ENCODE measurements at places on chromosomes 3 and 15.

DNA sequence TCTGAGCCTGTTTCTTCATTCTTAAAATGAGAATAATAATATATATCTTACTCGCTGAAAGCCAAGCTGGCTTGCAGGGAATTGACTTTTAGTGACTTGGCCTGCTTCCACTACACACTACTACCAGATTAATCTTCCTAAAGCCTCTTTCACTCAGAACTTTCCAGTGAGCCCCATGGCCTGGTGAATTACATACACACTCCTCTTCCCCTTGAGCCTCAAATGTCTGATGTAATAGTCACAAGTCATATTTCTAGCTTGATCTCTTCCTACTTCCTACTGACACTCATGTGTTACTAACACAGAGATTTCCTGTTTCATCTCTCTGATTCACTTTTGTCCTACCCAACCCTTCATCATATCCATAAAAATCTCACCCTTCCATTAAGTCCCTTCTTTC lies 82.7 kb upstream of the SOX2 start:
- DNase-seq, result peak; percentile 69

- DNase-seq, result peak; percentile 64
Measured at GRCh38 chr3:98741121-98741716, 21.9 kb upstream of the ST3GAL6 start.

- no peak for DNase-seq
Measured at GRCh38 chr3:113293348-113293747, 82.0 kb downstream of the BOC start.

DNA sequence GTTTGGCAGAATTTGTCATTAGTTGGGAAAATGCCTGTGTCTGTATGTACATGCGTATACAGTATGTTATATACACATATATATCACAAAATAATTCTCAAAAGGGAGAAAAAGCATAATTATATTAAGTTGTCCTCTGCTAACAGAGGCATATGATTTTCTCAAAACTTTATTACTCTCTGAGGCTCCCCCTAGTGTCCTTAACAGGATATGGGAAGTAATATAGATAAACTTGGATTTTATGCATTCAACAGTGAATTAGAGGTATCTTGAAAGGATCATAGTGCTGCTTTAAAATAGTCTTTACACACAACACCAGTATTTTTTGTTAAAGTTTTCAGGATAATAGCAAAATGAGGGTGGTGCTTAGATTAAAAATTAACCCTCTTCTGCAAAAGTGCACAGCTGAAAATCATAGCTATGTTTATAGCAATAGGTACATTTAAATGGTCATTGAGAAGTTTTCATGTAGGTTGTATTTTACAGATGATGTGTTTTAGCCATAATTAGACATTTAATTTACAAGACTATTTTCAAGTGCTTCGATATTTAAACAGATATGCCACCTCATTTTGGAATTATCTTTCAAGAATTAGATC lies 454.0 kb upstream of the ROBO2 start:
- peak; percentile 34 for DNase-seq

- DNase-seq, result no peak
Measured at GRCh38 chr15:52052066-52052935, 33.3 kb downstream of the MAPK6 start.

DNA sequence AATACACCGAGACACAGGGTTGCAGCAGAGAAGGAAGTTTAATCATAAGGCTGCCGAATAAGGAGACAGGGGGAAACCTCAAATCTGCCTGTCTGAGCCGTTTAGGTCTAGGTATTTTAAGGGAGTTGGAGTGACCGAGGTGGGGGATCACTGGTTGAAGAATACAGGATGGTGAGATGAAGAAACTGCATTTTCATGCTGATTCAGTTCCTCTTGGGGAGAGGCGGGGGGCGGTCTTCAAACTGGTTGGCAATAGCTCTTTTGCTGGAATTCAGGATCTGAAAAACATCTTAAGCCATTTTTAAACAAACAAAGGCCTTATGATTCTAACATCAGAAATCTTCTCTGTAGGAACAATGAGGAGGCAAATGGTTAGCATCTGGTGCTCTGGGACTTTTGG lies 699.5 kb upstream of the CFAP20DC start:
- DNase-seq, result no peak

- DNase-seq, result no peak
Measured at GRCh38 chr3:172919297-172919683, 168.8 kb downstream of the ECT2 start.

- DNase-seq, result no peak
Measured at GRCh38 chr3:116871905-116872304, 162.3 kb downstream of the TUSC7 start.

DNA sequence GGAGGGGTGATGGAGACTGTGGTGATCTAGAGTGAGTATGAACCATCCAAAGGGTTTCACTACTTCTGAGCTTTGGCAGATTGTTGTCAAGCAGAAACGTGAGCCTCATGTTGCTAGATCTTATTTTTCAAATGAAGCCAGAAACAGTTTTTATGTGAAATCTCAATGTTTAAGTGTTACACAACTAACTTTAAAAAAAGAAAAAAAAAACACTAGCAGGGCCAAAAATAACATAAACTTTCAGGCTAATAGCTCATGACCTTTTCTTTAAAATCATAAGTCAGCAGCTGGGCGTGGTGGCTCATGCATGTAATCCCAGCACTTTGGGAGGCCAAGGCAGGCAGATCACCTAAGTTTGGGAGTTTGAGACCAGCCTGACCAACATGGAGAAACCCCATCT lies 2.1 kb upstream of the HTR3D start:
- no peak for DNase-seq

DNA sequence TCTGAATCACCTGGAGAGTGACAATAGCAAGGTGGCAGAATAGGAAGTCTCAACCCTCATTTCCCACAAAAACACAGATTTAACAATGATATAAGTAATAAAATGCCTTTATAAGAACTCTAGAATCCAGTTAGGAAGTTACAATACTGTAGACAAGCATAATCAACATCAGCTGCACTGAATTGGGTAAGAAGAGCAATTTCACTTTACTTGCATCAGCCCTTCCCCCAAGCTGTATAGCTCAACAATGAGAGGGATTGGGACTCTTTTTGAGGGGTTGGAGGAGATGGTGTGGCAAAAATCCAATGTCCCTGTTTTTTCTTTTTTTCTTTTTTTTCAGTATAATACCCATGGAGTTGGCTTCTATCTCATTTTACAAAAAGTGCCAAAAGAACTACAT lies 63.1 kb downstream of the SERP1 start:
- no peak for DNase-seq

DNA sequence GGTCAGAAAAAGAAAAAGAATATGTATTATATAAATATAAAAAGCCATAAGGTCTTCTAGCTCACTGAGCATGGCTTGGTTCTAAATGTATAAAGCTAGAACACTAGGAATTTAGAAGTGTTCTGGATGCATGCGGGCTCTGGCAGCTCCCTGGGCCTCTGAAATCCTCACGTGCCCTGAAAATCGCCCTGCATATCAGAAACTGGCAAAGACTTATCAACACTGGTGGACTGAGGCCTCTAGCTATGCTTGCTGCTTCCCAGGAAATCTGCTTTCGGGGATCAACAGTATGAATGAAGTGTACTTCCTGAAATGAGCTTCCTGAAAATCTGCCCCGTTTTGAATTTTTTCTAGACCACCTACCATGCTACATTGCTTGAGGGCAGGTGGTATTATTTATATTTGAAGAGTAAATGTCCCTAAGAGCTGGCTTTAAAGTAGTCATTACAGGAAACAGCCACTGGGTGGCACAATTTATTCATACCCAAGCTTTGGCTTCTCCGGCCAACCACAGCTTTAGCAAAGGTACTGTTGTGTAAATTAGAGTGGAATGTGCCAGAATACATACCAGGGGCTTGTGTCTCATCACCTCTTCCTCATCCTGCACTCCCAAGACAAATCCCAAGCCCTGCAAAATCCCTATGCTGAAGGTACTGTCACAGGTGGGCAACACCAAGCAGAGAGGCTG lies 17.7 kb downstream of the CRTAP start:
- DNase-seq, result peak; percentile 68

DNA sequence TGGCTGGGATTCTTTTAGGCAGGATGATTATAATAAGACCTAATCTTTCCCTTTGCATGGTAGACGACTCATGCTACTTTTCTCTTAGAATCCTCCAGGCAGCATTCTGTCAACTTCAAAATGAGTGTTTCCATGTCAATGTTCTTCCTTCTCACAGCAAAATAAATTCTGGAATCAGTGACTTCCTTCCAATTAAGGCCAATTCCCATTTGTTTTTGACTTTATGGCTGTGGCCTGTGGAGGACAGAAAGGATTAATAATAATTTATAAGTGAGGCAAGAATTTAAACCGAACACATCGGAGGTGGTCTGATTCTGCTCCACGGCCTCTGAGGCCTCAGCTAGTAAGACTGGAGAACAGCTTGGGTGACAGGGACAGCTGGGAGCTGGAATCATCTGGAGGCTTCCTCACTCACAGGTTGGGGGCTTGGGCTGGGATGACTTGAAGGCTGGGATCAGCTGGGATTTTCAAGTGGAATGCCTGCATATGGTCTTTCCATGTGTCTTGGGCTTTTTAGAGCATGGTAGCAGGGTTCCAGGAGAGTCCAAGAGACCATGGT lies 241.8 kb upstream of the MCTP2 start:
- DNase-seq, result peak; percentile 11

- no peak for DNase-seq
Measured at GRCh38 chr15:73870700-73871408, 2.5 kb upstream of the TBC1D21 start.

GRCh38 chr3:171013822-171014748 lies 12.4 kb downstream of the SLC2A2 start:
- DNase-seq, result no peak

DNA sequence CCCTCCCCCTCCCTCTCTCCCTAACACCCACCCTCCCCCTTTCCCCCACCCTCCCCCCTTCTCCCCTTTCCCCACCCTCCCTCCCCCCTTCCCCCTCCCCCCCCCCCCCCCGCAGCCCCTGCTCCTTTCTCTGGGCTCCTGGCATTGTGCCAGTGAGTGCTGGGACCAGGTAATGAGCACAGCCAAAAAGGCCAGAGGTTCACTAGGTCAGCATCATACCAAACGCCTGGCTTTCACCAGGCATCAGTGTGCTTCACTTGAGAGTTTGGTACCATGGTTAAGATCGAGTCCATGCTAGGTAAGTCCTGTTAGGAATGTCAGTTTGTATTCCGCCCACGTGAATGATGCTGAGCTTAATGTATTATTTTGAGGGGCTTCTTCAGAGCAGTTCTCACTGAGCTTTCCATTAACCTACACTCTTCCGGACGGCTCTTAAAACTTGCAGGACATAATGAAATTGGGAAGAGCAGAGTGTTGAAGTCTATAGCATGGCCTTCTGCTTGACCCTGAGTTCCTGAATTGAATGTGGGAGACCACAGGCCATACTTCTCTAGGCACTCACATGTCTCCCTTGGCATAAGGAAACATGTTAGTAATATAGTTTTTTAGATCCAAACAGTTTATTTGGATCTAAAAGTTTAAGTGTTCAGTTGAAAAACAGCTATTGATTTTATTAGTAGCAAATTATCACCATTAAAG lies 45.6 kb downstream of the SENP2 start:
- no peak for DNase-seq

- DNase-seq, result peak; percentile 88
Measured at GRCh38 chr3:124887177-124887931, at the start of gene ITGB5. ITGB5 (minus strand) TSS chr3:124887365; CDS start chr3:124887000, 365 bp downstream.

GRCh38 chr3:128462341-128462910 lies 4.3 kb downstream of the DNAJB8 start:
- no peak for DNase-seq

DNA sequence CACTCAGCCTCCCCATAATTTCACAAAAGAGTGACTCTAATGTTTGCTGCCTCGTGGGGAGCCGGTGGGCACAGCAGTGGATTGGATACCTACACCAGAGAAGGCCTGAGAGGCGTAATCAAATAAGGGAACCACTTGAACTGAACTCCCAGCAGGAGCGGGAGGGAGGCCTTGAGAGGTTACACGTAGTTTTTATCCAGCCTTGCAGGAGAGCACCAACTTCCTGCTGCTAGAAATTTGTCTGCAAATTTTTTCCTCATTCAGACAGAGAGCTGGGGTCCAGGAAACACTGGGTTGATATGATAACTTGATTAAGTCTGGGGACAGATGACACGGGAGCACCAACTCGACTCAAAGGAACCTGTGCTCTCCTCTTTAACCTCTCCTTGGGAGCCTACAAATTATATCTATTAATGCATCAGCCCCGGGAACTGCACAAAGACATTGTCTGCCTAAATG lies 69.8 kb downstream of the HES1 start:
- DNase-seq, result no peak

- peak; percentile 53 for DNase-seq
Measured at GRCh38 chr15:38349251-38349650, 96.6 kb downstream of the SPRED1 start.

DNA sequence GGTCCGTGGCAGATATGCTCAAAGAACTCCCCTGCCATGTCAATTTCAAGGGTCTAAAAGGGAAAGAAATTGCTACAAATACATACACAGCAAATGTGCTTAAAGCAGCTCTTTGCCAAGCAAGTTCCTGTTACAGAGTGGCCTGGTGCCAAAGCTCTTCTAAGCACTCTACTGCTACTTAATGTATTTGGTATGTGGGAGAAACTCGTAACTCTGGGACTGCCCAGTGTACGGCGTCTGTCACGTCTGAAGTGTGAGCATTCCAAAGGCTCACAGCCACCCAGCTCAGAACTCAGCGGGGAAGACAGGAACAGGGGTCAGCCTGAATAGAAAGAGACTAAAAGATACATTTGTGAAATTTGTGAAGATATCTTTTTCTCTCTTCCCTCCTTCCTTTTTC lies 54.6 kb downstream of the RBMS3 start:
- peak; percentile 100 for DNase-seq

DNA sequence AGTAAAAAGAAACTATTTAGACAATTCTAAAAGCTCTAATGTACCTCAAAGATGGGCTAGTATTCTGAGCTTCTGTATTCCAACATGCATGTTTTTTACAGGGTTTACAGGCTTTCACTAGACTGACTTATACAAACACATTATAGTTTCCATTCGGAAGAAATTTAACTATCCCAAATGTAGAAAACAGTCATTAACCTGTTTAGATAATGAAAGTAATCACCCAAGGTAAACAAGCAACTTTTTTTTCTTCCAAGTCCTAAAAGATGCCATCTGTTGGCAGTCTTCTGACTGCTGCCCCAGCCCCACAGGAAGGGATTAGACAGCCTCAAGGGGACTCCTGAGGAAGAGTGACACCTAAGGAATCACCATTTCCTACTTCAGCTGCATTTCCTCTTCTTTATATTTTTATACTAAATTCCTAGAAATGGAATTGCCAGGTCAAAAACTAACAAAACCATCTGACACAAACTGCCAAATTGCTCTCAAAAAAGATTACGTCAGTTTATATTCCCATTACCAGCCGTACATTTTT lies 25.5 kb downstream of the SIN3A start:
- DNase-seq, result no peak

DNA sequence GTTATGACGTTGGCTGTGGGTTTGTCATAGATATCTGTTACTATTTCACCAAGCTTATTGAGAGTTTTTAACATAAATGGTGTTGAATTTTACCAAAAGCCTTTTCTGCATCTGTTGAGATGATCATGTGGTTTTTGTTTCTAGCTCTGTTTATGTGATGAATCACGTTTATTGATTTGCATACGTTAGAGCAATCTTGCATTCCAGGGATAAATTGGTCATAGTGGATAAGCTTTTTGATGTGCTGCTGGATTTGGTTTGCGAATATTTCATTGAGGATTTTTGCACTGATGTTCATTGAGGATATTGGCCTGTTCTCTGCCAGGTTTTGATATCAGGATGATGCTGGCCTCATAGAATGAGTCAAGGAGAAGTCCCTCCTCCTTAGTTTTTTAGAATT lies 117.8 kb downstream of the DOCK3 start:
- no peak for DNase-seq

GRCh38 chr3:172625404-172625803 lies 85.5 kb downstream of the NCEH1 start:
- peak; percentile 17 for DNase-seq
